GM04503 (cell line): ENCODE measurements at places on chromosomes 5 and 9.
A peak's percentile ranks its signal among the peaks of the same experiment; 100 is the strongest.

DNA sequence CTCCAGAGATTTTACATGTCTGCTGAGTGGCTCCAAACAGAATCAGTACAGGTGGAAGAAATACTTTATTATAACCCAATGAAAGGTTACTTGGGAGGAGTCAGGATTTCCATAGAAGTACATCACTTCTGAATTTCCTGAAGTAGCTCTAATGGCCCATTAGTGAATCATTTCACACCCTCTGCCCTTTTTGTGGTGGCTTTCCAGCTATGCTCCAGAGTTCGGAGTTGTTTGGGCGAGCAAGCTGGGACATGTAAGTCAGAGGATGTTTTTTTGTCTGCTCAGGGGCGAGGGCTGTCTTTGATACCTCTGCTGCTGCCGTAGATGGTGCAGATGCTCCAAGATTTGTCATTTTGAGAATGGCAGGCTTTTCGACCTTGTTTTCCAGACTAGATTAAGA, 226.1 kb downstream of the GOLPH3 start:
- DNase-seq, result no peak

- DNase-seq, result peak; percentile 46
Observed at GRCh38 chr5:78953092-78953800, 31.9 kb downstream of the ARSB start.

GRCh38 chr5:50318220-50318619, 122.9 kb downstream of the EMB start:
- DNase-seq, result no peak

DNA sequence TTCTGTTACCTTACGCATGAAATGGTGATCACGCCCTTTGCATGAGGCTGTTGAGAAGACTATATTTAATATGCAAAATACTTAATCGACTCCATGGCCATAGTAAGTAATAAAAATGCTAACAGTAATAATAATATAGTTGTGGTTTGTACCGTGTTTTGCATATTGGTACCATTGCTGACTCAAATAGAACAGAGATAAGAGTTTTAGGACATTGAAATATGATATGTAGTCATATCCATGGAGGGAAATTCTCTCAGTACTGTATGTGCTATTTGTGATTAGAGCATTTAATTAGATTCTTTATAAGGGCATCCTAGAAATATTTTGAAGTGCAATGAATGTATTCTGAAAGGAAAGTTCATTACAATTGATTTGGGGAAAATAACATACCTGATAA, 41.9 kb downstream of the CFAP90 start:
- DNase-seq, result no peak

GRCh38 chr9:127940593-127940992, 2.9 kb upstream of the DPM2 start:
- DNase-seq, result no peak

DNA sequence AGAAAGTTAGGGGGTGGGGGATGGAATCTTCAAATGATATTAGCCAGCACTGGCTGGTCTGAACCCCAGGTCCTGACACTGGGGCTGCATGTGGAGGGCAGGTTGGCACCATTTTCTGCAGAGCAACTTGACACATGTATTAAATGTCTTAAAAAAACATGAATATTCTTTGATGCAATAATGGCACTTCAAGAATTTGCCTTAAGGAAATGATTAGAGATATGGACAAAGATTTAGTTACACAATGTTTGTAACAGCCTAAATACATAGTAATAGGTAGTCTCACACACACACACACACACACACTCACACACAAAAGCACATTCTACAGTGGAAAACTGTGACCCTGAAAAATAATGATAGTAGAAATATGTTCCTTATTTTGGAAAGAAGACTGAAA, 3.6 kb downstream of the SVEP1 start:
- no peak for DNase-seq

DNA sequence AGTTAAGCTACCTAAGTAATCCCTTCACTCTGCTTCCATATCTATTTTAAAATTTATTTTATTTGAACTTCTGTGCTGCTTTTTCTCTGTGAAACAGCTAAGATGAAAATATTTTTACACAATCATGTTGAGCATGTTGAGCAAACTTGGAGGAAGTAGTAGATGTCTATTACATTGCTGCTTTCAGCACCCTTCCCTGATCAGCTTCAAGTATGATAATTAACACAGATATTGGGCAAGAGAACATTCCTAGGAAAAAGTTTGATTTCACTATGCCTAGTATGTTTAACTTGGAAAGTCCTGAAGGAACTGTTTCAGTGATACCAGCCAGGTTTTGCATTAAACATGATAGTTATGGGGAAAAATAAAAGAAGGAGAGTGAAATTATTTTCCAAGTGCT, 283.6 kb downstream of the ELAVL2 start:
- no peak for DNase-seq
